ENCODE measurements at places on chromosomes 5 and 9.

GRCh38 chr9:107667231-107668070 lies 177.9 kb upstream of the KLF4 start:
- DNase-seq, result no peak

- DNase-seq, result no peak
Measured at GRCh38 chr5:129400395-129400983, 59.6 kb upstream of the ADAMTS19 start.

GRCh38 chr5:61167382-61167781 lies 5.1 kb upstream of the SMIM15 start:
- no peak for DNase-seq

DNA sequence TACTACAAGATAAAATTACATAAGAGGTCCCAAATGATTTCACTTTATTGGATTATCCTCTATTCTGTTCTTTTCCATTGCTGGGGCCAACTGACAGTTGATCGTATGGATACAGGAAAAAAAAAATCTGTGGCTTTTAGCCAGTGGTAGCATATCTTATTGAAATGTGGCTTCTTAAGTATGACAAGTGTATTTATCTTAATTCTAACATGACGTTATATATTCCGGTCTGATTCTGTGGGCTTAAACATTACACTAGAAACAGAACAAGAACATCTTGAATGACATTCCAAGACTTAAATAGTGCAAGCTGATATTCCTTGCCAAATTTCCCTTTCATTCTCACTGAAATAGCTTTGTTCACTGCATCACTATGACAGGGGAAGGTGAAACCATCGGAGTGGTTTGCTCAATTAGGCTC lies 117.9 kb downstream of the INSYN2B start:
- no peak for DNase-seq

DNA sequence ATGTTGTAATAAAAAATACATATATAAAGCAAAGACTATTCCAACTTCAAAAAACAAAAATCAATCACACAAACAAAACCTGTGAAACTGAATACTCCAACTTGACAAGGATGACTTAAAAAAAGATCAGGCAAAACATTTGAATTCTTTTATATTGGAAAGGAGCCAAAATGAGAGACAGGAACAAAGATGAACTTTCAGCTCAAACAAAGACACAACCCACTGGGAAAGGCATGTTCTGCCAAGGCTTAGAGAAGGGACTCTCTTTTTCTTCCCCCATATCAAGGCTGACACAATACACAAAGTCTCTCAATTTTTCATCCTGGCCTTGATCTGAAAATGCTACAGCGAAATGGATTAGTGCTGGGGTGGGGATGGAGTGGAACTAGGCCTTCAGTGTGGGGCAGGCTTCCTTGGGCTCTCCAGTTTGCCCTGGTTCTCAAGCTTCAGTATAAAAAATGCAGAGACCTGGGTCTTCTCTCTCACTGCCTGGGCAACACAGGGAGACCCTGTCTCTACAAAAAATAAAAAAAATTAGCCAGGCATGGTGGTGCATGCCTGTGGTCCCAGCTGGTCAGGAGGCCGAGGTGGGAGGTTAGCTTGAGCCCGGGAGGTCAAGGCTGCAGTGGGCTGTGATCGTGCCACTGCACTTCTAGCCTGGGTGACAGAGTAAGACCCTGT lies 11.6 kb upstream of the FAM169A start:
- no peak for DNase-seq

All from cortex of kidney (tissue), 1 donor.